Fibroblast of the conjunctiva (primary cell): ENCODE measurements at places on chromosomes 6 and 20.

- DNase-seq, result no peak
These were observed 1.0 kb downstream of the ITPA start for GRCh38 chr20:3210346-3210745.

- DNase-seq, result no peak
These were observed 37.3 kb downstream of the PSMG4 start for GRCh38 chr6:3296078-3296477.

GRCh38 chr6:44064089-44064947, 62.9 kb downstream of the MRPL14 start:
- no peak for DNase-seq

DNA sequence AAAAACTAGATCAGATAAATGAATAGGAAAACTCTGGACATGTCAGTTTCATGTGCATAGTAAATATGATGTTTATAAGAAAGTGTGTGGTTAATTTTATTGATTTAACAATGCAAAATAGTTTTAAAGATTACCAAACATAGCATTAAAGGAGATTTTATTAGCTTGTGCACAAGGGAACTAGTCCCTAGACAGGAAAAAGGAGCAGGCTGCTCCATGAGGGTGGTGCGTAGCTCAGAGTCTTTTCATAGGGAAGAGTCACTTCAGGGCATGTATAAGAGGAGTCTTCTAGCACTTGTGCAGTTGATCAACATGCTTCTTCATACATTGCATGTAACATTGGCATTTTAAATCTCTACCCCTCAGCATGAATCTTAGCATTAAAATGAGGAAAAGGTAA, 835.8 kb downstream of the GRIK2 start:
- DNase-seq, result no peak

GRCh38 chr20:51043811-51044210, 20.9 kb upstream of the KCNG1 start:
- DNase-seq, result no peak

DNA sequence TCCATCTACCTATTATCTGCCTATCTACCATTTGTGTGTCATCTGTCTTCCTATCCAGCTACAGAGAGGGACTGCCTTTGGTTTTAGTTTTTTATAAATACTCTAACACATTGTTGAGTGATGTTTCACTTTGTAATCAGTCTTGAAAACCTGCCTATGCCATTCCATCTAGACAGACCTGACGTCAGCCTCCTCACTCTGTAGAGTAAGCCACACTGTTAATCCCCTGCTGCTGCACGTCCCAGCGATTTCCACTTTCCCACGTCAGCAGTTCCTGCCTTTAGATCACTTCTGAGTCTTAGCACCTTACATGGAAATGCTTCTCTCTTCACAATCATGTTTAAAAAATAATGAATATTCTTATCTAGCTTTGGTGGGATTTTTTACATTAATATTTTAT, 54.8 kb downstream of the PLG start:
- no peak for DNase-seq

DNA sequence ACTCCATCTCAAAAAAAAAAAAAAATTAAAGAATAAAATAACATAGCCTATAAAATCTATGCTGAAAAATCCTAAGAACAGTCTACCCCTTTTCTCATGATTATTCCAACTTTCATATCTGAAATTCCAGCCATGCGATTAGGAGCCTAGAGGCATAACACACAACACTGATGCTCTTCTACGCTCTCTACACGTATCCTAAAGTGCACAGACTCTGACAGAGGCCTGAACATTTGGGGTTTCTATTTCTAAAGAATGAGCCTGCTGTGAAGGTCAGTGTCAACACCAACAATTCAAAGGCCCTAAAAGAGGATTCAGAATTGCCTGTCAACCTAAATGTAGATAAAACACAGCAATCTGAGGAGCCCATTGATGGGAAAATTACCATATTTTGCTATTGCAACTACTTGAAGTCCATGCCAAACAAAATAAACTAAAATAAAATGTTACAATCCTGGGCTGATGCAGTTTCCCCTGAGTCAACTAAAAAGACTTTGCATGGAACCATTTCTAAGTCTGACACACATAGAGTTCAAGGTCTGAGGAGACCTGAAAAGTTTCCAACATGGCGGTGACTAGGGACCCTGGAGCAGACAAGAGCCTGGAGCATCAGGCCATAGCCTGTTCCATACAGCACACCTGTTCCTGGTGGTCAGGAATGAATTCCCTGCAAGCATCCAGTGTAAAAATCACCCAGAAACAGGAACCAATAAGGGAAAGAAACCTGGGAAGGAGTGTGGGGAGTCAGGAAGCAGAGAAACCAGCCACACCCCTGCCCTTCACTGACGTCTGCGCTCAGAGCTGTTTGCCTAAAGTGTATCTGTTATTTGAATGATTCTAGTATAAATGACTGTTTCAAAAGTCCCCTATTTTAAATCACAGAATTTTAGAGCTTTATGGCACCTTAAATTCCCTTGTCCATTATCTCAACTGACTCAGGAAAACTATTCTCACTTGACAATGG, 11.8 kb downstream of the NINL start:
- no peak for DNase-seq

- DNase-seq, result peak; percentile 23
These were observed 81.7 kb upstream of the PDE10A start for GRCh38 chr6:165744555-165745228.

DNA sequence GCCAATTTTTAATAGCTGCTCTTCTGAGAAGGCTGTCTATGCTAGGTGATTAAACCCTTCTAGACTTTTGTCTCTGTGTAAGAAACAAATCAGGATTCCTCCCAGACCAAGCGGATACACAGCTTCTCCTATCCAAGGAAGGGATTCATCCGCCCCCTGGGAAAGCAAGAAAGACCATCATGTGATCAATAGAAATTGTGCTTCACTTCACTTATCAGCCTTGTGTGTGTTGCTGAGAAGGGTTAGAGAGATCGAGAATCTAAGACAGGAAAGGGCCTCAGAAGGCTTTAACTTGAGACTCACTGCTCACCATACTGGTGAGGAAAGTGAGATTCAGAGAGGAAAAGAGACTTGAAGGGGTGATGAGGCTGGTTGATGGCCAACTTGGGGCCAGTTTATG, 1.5 kb downstream of the ABCC10 start:
- no peak for DNase-seq

- DNase-seq, result no peak
These were observed 33.9 kb downstream of the CCN2 start for GRCh38 chr6:131917318-131917717.

DNA sequence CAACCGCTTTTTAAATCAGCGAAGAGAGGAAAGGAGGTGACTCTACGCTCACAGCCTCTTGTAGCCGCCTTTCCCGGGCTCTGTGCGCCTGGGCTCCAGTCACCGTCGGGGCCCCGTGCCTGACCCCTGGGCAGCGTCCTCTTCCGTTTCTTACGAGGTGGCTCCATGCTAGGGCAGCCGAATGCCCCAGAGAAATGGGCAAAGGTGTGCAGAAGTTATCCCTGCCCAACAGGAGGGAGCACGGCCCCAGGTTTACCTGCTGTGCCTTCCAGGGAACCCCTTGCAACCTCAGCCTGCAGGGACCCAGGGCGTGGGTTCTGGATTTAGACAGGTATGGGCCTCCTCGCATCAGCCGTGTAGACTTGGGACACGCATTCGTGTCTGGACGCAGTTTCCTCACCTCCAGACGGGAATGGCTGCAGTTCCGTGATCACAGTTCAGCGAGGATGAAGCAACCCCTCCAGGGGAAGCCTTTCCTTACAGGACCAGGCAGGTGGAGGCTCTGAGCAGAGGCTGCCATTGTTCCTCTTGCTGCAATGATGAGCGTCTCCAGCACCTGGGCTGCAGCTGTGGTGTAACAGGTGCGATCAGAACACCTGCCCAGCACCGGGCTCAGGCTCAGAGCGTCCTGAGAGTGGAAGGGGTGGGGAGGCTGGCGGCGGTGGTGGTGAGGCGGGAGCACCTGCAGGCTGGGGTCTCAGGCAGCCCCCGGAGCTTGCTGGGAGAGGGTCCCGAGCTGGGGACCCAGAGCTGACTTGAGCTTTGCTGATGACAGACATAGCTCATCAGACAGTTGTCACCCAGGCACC, 81.3 kb upstream of the BHLHE23 start:
- DNase-seq, result no peak

- no peak for DNase-seq
These were observed 147.8 kb downstream of the CD83 start for GRCh38 chr6:14265049-14266021.

GRCh38 chr6:87826424-87826823, 124.4 kb upstream of the AKIRIN2 start:
- DNase-seq, result no peak

GRCh38 chr6:115901896-115902295, 158.8 kb downstream of the FRK start:
- DNase-seq, result no peak

DNA sequence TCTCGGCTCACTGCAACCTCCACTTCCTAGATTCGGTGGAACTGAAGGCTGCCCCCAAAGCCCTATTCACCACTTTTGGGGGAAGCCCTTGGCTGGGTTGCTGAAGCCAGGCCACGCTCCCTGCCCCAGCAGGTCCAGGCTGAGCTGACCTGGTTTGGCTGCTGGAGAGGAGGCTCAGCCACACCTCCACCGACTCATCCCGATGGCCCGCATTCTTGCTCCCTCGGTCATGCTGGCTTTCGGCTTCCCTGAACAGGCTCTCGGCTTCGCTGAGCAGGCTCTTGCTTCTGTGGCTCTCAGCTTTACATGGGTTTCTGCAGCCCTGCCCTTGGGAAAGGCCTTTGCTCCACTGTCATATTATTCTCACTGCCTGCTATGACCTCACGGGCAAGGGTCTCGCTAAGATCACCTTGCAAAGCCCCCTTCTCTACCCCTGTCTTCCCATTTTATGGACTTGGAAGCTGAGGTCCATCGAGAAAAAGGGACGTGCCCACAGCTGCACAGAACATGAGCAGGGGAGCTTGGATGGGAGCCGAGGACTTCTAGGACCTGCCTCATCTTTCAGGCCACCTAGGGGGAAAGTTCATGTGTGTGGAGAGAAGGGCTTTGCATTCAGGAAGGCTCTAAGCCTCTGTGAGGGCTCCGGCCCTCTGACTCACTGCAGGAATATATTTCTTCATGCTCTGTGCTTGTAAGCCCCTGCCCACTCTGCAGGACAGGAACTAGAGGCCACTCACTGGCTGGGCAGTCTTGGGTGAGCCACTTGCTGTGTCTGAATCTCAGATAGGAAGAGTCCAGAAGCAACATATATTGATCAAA, 15.6 kb downstream of the ARHGAP40 start:
- DNase-seq, result no peak

DNA sequence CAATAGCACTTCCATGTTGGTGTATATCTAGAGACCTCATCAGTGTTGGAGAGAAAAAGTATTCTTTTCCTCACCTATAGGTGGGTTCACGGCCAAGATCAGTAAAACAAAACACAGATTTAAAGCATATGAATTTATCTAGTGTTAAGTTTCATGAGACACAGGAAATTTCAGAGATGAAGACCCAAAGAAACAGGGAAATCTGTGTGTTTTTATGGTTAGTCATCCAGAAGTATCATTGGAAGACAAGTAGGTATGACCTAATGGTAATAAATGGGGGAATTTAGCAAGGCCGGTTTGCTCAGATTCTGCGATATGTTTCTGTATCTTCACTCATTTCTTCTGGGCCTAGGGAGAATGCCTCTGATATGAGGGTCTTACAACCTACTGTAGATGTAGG, 419.6 kb upstream of the MARCKS start:
- no peak for DNase-seq

- DNase-seq, result no peak
These were observed 11.0 kb upstream of the TPD52L1 start for GRCh38 chr6:125142618-125143017.

DNA sequence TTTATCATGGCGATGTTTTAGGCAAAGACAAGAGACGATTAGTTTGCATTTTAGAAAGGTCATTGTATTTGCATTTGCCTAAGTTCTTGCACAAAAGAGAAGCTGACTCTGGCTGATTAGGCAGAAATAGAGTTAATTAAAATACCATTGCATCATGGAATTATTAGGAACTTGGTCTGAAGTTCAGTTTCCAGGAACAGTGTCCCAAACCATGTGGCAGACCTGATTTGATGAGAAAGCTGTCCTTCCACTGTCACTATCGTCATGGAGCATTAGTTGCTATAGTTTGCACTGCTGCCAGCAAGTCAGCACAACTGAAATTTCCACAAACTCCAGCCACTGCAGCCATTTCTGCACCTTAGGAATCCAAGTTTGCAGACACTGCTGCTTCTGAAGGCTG, 24.3 kb upstream of the MCUR1 start:
- DNase-seq, result no peak

- DNase-seq, result no peak
These were observed 336.0 kb upstream of the DEFB115 start for GRCh38 chr20:30921286-30922071.

DNA sequence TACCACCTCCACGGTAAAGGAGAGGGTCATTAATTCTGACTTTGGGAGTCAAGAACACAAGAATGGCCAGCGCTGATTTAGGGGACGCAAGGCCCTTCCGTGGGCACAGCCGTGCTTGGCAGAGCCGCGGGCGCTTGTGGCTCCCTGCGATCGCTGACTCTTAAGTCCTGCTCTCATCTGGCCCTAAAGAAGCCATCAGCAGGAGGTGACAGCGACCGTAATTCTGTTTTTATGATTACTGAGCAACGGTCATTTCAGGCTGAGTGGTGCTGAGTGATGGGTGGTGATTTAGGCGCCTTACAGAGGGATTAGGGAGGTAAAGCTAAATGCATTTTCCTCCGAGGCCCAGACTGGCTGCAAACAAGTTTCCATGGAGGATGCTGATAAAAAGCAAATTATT, 364.6 kb upstream of the SULF2 start:
- DNase-seq, result no peak

DNA sequence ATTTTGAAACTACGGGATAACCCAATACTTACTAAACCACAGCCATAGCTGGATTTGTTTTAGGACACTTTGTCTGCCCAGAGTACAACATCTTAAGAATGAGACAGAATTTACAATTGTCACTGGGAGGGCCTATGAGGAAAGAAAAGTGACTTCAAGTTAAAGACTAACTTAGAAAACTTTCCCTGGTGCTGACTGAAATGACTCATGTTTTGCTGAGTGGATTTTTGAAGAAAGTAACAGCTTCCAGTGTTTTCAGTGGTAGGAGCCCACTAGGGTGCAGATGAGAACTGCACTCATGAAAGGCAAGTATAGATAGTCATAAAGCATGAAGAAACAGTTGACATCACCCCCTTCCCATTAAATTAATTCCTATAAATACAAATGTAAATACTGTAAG, 988.2 kb upstream of the MAP3K7 start:
- DNase-seq, result no peak

GRCh38 chr6:7267466-7268091, 45.4 kb downstream of the SSR1 start:
- peak; percentile 83 for DNase-seq

DNA sequence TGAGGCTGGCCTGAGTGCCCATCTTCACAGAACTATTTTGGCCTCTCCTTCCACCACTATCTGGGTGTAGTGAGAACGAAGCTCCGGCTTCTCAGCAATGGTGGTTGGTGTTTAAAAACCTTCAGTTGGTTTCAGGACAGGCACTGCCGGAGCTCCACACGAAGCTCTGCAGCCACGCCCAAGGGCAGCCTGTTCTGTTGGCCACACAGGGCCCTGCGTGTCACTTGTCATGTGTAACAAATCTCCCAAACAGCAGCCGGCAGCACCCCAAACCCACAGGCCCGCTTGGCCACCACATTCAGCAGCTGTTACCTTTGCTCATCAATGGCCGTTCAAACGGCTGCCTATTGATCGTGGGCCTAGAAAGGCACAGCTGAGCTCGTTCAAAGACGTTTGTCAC, 97.5 kb downstream of the ERMARD start:
- no peak for DNase-seq
